Cardiac septum (tissue), 1 donor: ENCODE measurements at places on chromosomes 4 and X.

- DNase-seq, result no peak
These were observed 315.7 kb downstream of the FBXW7 start for GRCh38 chr4:152220201-152220666.

- no peak for DNase-seq
These were observed 4.9 kb downstream of the CXCL6 start for GRCh38 chr4:73841243-73841925.

- no peak for DNase-seq
These were observed 147.5 kb downstream of the FBXO8 start for GRCh38 chr4:174135936-174136406.

- DNase-seq, result no peak
These were observed 67.5 kb downstream of the FBXL5 start for GRCh38 chr4:15587649-15588048.

- DNase-seq, result no peak
These were observed 80.8 kb upstream of the MAB21L2 start for GRCh38 chr4:150501009-150501727.

- DNase-seq, result no peak
These were observed 105.1 kb upstream of the GRID2 start for GRCh38 chr4:92198711-92199110.

DNA sequence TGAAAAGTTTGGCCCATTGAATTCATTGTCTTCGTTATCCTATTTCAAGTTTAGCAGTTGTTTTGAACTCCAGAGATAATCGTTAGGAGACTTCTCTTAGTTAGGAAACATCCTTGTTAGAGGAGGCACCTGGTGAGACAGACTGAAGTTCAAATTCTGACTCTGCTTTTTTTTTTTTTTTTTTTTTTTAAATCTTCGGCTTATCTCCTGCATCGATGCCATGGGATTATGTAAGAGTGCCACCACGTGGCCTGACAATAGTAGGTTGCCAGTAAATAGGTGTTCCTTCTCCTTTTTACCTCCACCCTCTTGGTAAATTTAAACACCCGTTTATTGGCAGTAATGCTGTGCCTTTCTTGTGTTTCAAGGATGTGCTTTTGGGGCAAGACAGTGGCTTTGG, 149.3 kb downstream of the SOWAHB start:
- DNase-seq, result no peak

GRCh38 chr4:153684182-153684970, at the start of gene TLR2:
Gene TLR2, plus strand, starts transcription at chr4:153684280. Its CDS starts 18,628 bp downstream, at chr4:153702908.
- peak; percentile 96 for DNase-seq

DNA sequence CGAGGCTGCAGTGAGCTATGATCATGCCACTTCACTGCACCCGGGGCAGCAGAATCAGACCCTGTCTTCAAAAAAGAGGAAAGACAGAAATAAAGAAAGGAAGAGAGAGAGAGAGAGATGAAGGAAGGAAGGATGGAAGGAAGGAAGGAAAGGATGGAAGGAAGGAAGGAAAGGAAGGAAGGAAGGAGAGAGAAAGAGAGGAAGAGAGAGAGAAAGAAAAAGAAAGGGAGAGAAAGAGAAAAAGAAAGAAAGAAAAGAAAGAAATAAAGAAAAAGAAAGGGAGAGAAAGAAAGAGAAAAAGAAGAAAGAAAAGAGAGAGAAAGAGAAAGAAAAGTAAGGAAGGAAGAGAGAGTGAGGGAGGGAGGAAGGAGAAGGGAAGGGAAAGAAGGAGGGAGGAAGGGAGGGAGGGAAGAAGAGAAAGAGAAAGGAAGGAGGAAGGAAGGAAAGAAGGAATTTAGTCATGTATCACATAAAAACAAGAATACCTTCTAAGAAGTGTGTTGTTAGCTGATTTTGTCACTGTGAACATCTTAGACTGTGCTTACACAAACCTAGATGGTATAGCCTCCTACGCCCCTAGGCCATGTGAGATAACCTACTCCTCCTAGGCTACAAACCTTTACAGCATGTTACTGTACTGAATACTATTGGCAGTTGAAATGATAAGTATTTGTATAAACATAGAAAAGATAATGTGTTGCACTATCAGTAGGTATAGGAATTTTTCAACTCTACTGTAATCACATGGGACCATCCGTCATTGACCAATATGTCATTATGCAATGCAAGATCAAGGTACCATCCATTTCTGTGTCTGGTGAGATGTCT, 17.4 kb upstream of the AFF1 start:
- no peak for DNase-seq

DNA sequence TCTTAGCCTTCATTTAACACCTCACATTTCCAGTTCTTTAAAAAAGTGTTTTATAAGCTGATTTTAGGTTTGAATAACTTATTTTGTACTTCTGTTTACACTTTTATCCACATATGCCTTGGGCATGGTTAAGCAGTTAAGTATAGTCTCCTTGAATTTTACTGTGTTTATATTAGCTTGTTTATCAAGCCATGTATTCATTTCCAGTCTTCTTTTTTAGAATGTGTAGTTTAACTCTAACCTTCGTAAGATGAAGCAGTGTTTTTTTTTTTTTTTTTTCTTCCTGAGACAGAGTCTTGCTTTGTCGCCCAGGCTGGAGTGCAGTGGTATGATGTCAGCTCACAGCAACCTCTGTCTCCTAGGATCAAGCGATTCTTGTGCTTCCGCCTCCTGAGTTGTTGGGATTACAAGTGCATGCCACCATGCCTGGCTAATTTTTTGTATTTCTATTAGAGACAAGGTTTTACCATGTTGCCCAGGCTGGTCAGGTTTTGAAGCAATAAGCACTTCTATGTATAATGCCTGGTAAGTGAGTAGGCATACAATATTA, 42.5 kb downstream of the BMP2K start:
- no peak for DNase-seq

GRCh38 chr4:8525383-8526120, 54.6 kb upstream of the GPR78 start:
- no peak for DNase-seq

DNA sequence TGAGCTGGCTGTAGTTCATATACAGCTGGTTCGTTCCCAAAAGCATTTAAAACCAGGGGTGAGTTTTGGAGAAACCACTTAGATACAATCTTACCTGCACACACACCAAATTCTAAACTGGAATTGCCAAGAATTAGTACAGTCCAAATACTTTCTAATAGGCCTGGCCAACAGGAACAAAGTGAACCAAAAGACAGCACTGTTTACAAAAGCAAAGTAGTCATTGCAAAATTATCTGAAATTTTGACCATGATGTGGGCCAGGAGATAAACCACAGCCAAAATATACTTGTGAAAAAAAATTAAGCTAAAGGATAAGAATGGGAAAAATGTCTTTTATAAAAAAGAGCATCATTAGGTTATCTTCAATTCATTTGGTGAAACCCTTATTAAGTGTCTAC, 37.9 kb upstream of the NAP1L5 start:
- no peak for DNase-seq

- no peak for DNase-seq
These were observed 84.7 kb downstream of the PPA2 start for GRCh38 chr4:105389167-105389566.

- no peak for DNase-seq
These were observed 132.1 kb upstream of the SLC4A4 start for GRCh38 chr4:71206763-71207162.

- DNase-seq, result no peak
These were observed 48.3 kb upstream of the NAP1L2 start for GRCh38 chrX:73262991-73263390.

DNA sequence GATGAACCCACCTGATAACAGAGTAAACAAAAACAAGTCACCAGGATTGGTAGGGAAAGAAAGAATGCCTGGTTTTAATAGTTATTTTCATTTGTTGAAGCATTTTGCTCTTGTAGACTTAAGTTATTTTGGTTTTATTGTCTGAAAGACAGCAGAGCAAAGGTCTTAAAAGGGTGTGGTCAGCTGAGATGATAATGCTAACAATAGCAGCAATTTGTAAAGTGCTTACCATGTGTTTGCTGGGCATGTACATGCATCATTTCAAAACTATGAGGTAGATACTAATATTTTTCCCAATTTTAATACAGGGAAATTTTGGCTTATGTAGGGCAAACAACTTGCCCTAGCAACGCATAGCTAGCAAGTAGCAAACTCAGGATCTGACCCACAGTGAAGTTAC, 46.8 kb upstream of the SLC10A4 start:
- no peak for DNase-seq

DNA sequence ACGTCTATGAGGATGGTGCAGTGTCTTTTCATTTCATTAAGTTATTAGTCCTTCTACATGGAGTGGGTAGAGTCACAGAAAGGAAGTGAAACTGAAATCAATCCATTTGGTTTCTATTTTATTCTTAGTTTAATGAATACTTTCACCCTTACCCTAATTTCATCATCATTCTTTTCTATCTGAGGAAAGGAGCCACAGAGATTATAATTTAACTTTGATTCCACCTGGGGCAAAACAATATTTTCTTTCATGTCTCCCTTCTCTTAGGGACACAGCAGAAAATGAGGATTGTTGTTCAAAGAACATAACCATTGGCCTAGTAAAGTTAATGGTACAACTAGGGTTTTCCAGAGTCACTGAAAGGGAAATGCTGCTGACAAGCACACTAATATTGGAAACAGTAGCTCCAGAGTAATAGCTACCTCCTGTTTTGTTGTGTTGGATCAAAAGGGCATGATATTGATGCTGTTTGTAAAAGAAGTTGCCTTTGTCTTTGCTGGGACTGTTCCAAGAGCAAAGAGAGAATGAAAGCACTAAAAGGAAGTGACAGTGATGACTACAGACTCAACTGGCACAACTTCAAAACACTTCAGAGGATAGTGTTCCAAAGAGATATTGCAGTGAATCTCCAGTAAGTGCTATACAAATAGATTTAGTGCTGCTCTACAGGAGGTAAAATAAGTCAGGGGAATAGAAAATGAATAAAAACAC, 247.1 kb upstream of the PITX2 start:
- DNase-seq, result no peak

- peak; percentile 87 for DNase-seq
These were observed at the start of gene SEPTIN6 for GRCh38 chrX:119693040-119693995. Gene SEPTIN6, minus strand, starts transcription at chrX:119693168. Its CDS starts 63 bp downstream, at chrX:119693105.

- DNase-seq, result no peak
These were observed 462.3 kb downstream of the DMD start for GRCh38 chrX:32749070-32749469.

DNA sequence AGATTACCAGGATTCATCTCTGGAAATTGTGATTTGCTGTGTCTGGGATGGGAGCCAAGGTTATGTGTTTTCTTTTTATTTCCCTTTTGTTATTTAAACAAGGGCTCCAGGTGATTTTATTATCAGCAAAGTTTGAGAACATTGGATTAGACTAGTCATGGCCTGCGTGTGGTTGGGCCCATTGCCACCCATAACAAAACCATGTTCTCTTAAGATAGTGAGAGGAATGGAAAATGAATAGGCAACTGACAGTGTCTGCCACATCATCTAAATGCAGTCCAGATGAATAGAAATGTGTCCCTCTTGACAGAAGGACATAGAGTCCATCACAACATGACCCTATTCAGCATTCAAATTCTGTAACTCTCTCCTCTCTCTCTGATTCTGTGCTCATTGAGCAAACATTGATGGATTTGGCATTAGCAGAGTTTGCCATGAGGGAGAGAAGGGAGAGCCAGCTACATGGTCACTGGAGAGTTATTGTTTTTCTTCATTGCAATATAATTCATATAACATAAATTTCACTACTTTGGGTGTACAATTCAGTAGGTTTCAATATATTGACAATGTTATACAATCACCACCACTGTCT, 11.7 kb downstream of the XK start:
- no peak for DNase-seq

DNA sequence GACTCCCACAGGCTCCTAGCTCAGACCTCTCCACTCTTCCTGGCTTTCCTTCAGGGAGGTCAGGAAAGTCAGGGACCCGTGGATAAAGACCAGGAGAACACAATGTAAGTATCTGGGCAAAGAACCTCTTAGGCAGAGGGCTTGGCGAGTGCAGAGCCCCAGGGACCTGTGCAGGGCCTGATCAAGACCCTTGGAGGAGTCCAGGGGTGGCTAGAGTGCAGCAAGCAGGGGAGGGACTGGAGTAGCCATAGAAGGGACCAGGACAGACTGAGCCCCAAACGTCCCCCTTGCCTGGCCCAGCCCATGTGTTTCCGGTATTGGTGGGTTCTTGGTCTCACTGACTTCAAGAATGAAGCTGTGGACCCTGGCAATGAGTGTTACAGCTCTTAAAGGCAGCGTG, 5.9 kb upstream of the TNIP2 start:
- no peak for DNase-seq

DNA sequence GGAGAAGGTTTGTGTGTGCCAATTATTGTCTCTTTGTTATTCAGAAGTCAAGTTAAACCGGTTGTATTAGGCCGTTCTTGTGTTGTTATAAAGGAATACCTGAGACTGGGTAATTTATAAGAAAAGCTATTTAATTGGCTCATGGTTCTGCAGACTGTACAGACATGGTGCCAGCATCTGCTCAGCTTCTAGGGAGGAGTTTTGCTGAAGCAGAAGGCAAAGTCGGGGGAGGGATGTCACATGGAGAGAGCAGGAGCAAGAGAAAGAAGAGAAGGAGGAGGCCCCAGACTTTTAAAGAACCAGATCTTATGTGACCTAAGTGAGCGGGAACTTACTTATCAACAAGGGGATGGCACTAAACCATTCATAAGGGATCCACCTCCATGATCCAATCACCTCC, 349.3 kb upstream of the PCDH18 start:
- no peak for DNase-seq

DNA sequence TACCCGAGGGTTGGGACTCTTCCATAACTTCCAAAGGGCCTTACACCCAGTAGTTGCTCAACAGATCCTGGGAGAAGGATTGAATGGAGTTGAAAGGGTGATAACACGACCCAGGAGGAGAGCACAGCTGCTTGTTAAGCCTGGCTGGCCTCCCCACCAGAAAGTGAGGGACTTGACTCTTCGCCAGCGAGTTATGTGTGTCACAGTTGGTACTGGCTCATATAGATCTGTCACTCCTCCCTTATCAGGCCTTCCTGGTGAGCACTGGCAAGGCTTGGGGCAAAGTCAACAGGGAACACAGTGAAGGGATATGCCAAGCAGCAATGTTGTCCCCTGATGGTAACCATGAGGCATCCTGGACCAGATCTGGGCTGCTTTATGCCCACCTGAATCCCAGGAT, 35.8 kb downstream of the APLN start:
- no peak for DNase-seq

- no peak for DNase-seq
These were observed 30.9 kb upstream of the HSD17B13 start for GRCh38 chr4:87353592-87353991.

GRCh38 chr4:162849937-162850336, 316.8 kb downstream of the NAF1 start:
- no peak for DNase-seq

- DNase-seq, result no peak
These were observed 154.5 kb upstream of the GALNT7 start for GRCh38 chr4:173014113-173014558.

DNA sequence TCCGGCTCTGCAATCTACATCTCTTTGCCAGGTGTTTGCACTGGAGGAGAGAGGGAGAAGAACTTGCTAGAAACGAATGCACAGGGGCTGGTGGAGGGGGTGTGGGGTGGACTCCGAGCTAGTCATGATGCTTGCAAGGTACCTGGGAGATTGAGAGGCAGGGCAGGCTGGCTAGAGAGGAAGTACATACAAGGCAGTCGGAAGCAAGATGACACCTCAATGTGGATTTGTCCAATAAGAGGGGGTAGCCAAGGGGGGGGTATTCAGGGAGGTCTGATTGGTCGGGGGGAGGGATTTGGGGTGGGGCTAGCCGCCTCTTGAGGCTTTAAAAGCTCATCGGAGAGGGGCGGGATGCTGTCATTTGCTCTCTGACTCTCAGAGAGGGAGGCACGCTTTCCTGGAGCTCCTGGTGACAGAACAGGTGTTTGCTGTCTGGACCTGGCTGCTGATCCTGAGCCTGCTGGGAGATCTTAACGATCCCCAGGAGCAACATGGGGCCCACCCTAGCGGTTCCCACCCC, at the start of gene GPR50:
Gene GPR50, plus strand, starts transcription at position 354 of the 520 bp plus-strand sequence. Its CDS starts 138 bp downstream, at position 492.
- DNase-seq, result no peak
